ENCODE measurements at places on chromosomes 11 and 22. TPM values are rescaled to one million over a fixed set of nuclear protein-coding genes. Genes with fewer than 3 reads are reported as not detected.

DNA sequence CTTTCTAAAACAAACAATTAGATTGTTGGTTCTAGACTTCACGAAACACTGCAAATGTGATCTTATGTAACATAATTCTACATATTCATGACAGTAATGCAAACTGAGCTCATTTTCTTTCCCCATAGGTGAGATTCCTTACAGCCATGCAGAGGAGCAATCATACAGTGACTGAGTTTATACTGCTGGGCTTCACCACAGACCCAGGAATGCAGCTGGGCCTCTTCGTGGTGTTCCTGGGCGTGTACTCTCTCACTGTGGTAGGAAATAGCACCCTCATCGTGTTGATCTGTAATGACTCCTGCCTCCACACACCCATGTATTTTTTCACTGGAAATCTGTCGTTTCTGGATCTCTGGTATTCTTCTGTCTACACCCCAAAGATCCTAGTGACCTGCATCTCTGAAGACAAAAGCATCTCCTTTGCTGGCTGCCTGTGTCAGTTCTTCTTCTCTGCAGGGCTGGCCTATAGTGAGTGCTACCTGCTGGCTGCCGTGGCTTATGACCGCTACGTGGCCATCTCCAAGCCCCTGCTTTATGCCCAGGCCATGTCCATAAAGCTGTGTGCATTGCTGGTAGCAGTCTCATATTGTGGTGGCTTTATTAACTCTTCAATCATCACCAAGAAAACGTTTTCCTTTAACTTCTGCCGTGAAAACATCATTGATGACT, 1.5 kb downstream of the OR9G1 start:
- no peak for DNase-seq
- no peaks in the 10 kb centered on the region for H3K36me3 ChIP-seq
- no peaks in the 10 kb centered on the region for H3K27me3 ChIP-seq
- no peak overlapping the region for H3K27ac ChIP-seq

DNA sequence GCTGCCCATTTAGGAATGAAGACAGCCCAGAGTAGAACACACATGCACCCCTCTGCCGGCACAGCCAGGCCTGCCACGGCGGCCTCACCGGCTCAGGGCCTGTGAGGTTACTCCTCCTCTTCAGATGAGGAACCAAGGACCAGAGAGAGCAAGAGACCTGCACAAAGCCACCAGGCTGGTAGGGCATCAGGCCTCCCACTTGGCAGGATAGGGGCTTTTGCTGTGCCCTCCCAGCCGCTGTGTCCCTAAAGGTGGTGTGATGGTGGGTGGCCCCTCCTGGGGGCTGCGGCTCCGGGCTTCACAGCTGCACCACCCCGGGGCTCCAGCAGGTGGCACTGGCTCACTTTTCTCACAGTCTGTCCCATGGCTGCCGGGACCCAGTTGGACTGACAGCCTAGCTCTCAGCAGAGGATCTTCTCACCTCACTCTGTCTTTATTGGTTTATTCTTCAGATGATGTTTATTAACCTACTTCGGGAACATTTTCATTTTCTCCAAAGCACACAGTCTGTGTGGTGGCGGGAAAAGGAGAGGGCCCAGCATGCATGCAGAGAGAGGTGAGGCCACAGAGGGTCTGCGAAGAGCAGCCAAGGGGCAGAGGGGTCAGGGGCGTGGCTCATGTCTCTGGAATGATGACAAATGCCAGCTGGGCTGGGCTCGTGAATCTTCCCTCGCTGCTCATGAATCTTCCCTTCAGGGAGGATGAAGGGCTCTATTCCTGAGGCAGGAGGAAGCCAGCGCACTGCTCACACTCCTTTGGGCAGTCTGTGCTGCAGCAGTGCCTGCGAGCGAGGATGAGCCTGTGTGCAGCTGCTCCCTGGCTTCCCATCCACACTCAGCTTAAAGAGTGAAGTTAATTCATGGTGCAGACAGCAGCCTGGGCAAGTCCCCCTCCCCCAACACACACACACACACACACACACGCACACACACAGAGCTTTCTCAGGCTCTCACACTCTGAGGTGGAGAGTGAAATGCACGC, 101.1 kb upstream of the PITPNB start:
- DNase-seq = peak; percentile 66
- H3K4me1 ChIP-seq = peaks cover 13% of the 10 kb centered on the region
- H3K27me3 ChIP-seq = no peaks in the 10 kb centered on the region
- no peaks in the 10 kb centered on the region for H3K36me3 ChIP-seq
- H3K27ac ChIP-seq = no peak overlapping the region
- no peak overlapping the region for H3K4me3 ChIP-seq

GRCh38 chr22:24180316-24181087, 785 bp upstream of the SUSD2 start:
- no peaks in the 10 kb centered on the region for H3K4me1 ChIP-seq
- no peaks in the 10 kb centered on the region for H3K27me3 ChIP-seq
- no peak overlapping the region for H3K4me3 ChIP-seq
- no peaks in the 10 kb centered on the region for H3K36me3 ChIP-seq

DNA sequence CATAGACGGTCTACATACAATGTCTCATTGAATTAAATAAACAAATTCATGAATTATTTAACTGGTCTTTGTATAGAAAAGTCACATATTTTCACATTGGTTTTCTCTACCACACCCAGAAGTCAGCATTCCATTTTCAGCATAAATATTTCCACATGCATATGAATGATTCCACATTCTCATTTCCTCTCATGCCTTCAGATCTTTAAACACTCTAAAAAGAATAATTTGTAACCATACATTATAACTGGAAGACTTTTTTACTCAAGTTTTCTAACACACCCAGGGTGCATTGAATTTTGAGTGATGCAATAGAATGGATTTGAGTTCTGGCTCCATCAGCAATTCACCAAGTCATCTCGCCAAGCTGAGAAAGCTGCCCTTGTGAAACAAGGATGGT, 501.8 kb upstream of the TENM4 start:
- H3K4me3 ChIP-seq = no peak overlapping the region
- no peak overlapping the region for H3K27ac ChIP-seq
- H3K27me3 ChIP-seq = no peaks in the 10 kb centered on the region
- no peak for DNase-seq

- H3K27me3 ChIP-seq = no peaks in the 10 kb centered on the region
- peak overlapping the region; percentile 92 for H3K27ac ChIP-seq
- peak overlapping the region; percentile 71 for H3K4me3 ChIP-seq
- H3K4me1 ChIP-seq = peaks cover 74% of the 10 kb centered on the region
- peaks cover 34% of the 10 kb centered on the region for H3K36me3 ChIP-seq
Measured at GRCh38 chr22:37218771-37219411, 6.6 kb upstream of the SSTR3 start.

- H3K36me3 ChIP-seq = peaks cover 8% of the 10 kb centered on the region
- H3K4me1 ChIP-seq = no peaks in the 10 kb centered on the region
- H3K4me3 ChIP-seq = no peak overlapping the region
- H3K27ac ChIP-seq = no peak overlapping the region
- DNase-seq = no peak
Measured at GRCh38 chr11:113664981-113665710, 41.0 kb downstream of the TMPRSS5 start.

PLAAT2 gene
- 0.73 TPM for total RNA-seq

- peaks cover 35% of the 10 kb centered on the region for H3K36me3 ChIP-seq
- no peak overlapping the region for H3K4me3 ChIP-seq
- H3K27ac ChIP-seq = no peak overlapping the region
- H3K4me1 ChIP-seq = no peaks in the 10 kb centered on the region
- DNase-seq = no peak
Measured at GRCh38 chr22:26702906-26703830, 45.8 kb downstream of the MIAT start.

GRCh38 chr11:12154871-12155668, 44.7 kb downstream of the MICAL2 start:
- H3K4me3 ChIP-seq = no peak overlapping the region
- no peaks in the 10 kb centered on the region for H3K27me3 ChIP-seq
- H3K36me3 ChIP-seq = peaks cover 23% of the 10 kb centered on the region
- DNase-seq = no peak
- H3K27ac ChIP-seq = no peak overlapping the region

GRCh38 chr22:40726514-40726913, 47.2 kb downstream of the MCHR1 start:
- no peak for DNase-seq
- no peaks in the 10 kb centered on the region for H3K27me3 ChIP-seq
- peaks cover 7% of the 10 kb centered on the region for H3K36me3 ChIP-seq

DNA sequence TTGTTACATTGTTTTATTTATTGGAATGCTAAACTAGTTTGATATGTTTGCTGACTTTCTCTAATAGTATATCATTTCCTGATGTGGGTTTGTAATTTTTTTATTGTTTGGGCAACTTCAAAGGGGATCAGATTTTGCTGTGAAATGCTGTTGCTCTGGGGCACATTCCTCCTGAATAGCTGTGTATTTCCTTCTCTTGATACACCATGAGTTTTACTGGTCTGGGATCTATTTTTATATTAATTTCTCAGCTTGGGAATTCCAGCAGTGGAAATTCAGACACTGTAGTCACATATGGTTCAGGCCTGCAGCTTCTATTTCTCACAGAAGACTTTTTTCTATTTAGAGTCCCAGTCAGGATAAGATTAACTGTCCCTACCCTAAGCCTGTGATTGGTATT, 58.9 kb downstream of the RPUSD4 start:
- H3K36me3 ChIP-seq = peaks cover 3% of the 10 kb centered on the region
- no peak overlapping the region for H3K27ac ChIP-seq
- H3K27me3 ChIP-seq = peaks cover 5% of the 10 kb centered on the region
- no peaks in the 10 kb centered on the region for H3K4me1 ChIP-seq
- H3K4me3 ChIP-seq = no peak overlapping the region
- DNase-seq = no peak

P2RX6 gene
- total RNA-seq = 0.32 TPM

All from activated CD8-positive, alpha-beta memory T cell treated with anti-CD3 and anti-CD28 coated beads, Interleukin-2, amount 10 ng/mL, durations not matched to agents 7 days and 5 days (primary cell).